Stimulated activated CD8-positive, alpha-beta memory T cell treated with anti-CD3 and anti-CD28 coated beads, Interleukin-12 subunit alpha, Interleukin-12 subunit beta, amount 100 ng/mL, for 4 hours (primary cell): ENCODE measurements at places on chromosomes 1 and 21.

DNA sequence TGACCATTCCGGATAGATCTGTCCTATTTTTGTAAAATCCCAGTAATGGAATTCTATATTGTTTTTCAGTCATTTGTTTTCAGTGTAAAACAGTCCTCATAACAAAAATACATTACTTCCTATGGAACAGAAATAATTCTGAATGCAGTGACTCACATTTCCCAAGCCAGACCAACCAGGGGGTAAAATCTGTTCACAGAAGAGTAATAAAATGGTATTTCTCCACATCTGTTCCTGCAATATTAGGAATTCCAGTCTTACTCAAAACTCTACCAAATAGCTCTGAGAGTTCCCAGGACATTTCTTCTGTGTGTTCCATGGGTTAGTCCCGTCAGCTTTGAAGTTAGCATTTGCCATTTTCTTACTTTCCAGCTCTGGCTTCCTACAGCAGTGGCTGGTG is 2.6 kb upstream of the DDR2 start:
- DNase-seq, result no peak

DNA sequence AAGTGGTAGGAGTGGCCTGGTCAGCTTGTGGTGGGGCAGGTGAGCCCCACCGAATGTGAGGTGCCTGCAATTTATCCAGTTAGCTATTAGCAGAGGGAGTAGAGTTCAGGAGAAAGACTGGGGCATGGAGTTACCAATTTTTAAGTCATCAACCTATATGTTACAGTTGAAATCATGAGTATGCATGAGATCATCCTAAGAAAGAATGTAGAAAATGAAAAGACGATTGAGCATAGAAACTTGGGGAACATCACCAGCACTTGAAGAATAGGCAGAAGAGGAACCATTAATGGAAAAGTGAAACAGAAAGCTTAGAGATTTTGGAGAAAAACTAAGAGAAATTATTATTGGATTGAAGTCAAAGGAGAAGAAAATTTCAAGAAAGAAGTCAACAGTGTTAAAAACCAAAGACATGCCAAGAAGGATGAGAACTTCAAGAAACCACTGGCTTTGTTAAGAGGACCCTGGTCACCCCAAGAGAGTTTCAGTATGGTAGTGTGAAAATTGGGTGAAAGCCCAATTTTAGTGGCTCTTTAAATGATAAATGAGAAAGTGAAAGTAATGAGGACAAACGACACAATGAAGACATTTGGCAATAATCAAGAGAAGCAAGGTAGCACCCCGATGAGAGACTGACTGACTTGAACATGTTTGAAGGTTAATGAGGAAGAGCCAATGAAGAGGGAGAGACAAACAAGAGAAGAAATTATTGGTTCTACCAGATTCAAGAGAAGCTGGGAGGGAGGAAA is 36.7 kb downstream of the DNASE2B start:
- DNase-seq, result no peak

DNA sequence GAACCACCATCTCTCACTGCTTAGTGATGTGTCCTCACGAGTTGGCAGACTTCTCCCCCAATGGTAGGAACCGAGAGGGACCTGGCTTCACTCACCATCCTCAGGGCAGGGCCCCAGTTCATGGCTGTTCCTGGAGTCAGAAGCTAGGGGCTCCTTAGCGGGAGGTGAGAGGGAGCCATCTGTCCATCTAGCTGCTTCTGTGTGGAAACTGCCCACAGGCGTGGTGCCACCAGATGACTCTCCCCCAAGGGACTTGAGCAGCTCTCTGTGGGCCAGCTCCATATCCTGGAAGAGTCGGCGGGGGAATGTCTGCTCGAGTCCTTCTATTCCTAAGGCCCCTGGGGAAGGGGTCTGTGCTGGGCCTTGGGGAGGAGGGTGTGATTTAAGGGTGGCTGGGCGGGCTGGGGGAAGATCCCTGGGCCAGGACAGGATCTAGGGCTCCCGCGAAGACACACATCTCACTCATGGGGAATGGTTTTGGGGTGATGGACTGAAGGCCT is 16.3 kb downstream of the LRRC71 start:
- no peak for DNase-seq

GRCh38 chr1:220164517-220164916 is 70.6 kb downstream of the IARS2 start:
- DNase-seq, result no peak

- no peak for DNase-seq
Measured at GRCh38 chr1:2432441-2432844, 20.1 kb upstream of the PEX10 start.

DNA sequence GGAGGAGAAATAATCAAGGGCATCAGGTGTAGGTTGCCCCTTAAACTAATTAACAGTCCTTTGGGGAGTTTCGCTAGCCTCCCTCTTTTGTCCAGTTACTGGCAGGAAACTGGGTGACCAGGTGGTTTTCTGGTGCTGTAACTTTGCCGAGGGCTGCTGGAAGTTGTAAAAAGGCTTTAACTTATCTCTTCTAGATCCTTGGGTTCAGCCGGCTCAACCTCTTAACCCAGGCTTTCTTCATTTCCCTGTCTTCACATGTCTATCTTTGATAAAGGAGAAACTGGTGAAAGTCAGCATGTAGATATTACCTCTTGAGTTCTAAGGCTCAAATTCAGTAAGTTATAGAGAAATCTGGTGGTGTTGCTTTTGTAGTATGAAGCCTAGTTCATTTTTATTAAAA is 289.7 kb upstream of the NRIP1 start:
- no peak for DNase-seq

GRCh38 chr1:248847956-248848561 is 10.0 kb downstream of the ZNF672 start:
- no peak for DNase-seq
